ENCODE measurements at places on chromosomes 4 and X.

- DNase-seq: no peak
Measured at GRCh38 chrX:38108364-38108763, 102.0 kb downstream of the SYTL5 start.

GRCh38 chr4:30116401-30116800, 603.8 kb upstream of the PCDH7 start:
- no peak for DNase-seq

- DNase-seq: no peak
Measured at GRCh38 chrX:69137371-69138117, 27.7 kb downstream of the PJA1 start.

DNA sequence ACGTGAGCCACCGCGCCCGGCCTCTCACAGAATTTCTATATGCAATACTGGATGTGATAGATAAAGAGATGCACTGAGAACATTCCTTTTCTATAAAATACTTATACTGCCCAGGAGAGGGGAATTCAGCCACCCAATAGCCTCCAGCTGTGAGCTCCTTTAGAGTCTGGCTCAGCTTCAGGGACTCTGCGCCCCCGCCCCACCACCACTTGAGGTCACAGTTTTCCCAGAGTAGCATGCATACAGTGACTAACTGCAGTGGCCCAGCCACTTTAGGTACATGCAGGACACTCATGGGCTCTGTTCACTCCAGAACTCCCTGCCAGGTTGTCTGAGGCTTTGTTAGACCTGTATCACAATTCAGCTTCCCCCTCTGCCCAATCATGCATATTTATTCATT, 144.4 kb upstream of the TET2 start:
- DNase-seq: no peak

- DNase-seq: no peak
Measured at GRCh38 chrX:96556886-96557285, 127.8 kb upstream of the DIAPH2 start.

GRCh38 chr4:123412700-123413512, 16.3 kb downstream of the SPRY1 start:
- DNase-seq: no peak

DNA sequence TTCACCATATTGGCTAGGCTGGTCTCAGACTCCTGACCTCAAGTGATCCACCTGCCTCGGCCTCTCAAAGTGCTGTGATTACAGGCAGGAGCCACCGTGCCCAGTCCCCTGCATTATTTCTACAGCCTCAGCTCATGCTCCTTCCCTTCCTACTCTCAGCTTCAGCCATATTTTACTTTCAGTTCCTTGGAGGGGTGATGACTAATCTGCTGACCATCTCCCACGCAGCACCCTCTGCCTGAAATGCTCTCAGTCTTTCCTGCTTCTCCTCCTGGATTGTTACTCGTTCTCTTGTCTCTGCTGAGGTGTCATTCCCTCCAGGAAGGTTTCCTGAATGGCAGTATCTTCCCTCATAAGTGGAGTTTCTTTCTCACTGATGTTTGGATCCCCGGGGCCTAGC, 63.3 kb downstream of the MOSPD2 start:
- no peak for DNase-seq

GRCh38 chrX:130984782-130985181, 73.4 kb upstream of the ARHGAP36 start:
- no peak for DNase-seq
